Spleen (tissue), 13 donors: ENCODE measurements at places on chromosomes 6 and 20. TPM values are rescaled to one million over a fixed set of nuclear protein-coding genes. Genes with fewer than 3 reads are reported as not detected.
A peak's percentile ranks its signal among the peaks of the same experiment; 100 is the strongest.

Gene SLC17A3
- total RNA-seq = not detected

Gene HDGFL1
- total RNA-seq = not detected

Gene HSPA1L
- 3.7 TPM for total RNA-seq

Gene NKAIN4
- total RNA-seq = not detected

Gene WFDC5
- total RNA-seq = not detected

Gene TUBB1
- total RNA-seq = 19.2 TPM

- H3K27ac ChIP-seq = no peak within 1 kb of the TSS
- H3K4me1 ChIP-seq = no peaks in the 10 kb centered on the region
- DNase-seq = no peak
Observed at GRCh38 chr6:48111143-48111506, at the start of gene PTCHD4. Gene PTCHD4 (minus strand): TSS chr6:48111197. CDS start chr6:48068957, 42,240 bp downstream.

GRCh38 chr6:39758905-39759605 is 33.1 kb upstream of the DAAM2 start:
- no peaks in the 10 kb centered on the region for H3K36me3 ChIP-seq
- no peaks in the 10 kb centered on the region for H3K27me3 ChIP-seq
- no peak overlapping the region for H3K4me3 ChIP-seq
- no peaks in the 10 kb centered on the region for H3K4me1 ChIP-seq

DNA sequence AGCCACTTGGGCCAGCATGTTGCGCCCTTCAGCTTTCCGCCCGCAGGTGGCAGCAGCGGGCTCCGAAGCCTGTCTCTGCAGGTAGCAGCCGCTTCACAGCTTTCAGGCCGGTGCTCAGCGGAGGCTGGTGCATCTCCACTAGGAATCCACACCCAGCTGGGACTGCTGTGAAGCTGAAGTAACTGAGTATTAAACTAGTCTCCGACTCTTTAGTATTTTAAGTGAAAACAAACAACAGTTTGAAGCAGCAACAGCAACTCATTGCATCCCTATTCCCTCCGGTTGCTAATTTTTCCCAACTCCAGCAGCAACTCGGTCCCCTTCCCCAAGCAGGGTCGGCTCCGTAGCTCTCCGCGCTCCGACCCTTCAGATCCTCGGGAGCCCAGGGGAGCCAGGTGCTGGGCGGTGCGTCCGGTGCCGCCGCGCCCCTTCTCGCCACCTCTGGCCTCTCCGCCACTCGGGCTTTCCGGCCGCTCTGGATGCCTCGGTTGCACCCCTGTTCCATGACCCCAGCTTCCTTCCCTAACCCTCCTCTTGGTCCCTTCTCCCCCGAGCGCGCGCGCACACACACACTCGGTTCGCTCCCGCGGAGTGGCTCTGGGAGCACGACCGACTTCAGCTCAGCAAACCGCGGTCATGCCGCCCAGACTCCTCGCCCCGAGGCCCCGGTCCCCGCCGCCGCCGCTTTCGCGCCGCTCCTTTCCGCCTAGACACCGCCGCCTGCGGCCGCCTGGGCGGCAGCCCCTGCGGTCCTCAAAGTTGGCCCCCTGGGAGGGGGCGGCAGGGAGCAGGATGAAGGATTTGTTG is 765 bp upstream of the NKAIN2 start:
- H3K27ac ChIP-seq = no peak overlapping the region
- peaks cover 15% of the 10 kb centered on the region for H3K4me1 ChIP-seq
- peak overlapping the region; percentile 72 for H3K4me3 ChIP-seq
- DNase-seq = peak; percentile 93
- peaks cover 43% of the 10 kb centered on the region for H3K27me3 ChIP-seq

DNA sequence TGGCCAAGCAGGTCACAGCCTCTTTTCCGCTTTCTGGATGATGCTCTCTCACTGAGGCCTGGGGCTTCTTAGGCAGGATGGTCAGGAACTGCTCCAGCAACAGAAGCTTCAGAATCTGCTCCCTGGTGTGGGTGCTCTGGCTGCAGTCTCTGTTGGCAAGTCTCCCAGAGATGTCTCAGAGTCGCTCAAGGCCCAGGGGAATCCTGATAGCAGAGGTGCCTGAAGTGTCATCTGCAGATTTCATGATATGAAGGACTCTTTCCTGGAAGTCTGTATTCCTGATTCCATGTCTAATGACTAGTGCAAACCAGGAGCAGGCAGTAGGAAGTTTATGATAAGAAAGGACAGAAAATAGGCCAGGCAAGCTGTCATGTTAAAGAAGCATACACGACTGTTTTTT is 20.3 kb downstream of the ZSCAN31 start:
- no peaks in the 10 kb centered on the region for H3K27me3 ChIP-seq
- DNase-seq = no peak
- no peaks in the 10 kb centered on the region for H3K4me1 ChIP-seq
- no peaks in the 10 kb centered on the region for H3K36me3 ChIP-seq

GRCh38 chr6:7726416-7727085 is 652 bp downstream of the BMP6 start:
- peaks cover 28% of the 10 kb centered on the region for H3K4me1 ChIP-seq
- peak overlapping the region; percentile 62 for H3K4me3 ChIP-seq
- DNase-seq = peak; percentile 82
- H3K36me3 ChIP-seq = no peaks in the 10 kb centered on the region

DNA sequence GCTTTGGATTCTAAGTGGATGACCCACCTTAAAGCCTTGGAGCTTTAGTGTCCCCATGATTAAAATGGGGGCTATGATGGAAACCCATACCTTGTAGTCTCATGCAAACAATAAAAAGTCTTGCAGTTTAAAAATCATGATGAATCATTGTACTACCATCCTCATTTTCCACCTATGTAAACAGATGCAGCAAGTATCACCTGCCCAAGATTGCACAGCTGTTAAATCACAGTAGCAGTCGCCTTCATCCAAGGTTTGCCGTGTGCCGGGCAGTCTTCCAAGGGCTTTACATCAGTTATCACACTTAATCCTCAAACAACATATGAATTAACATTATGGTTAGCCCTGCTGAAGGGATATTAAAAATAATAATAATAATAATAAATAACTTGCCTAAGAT is 210.3 kb downstream of the FOXA2 start:
- H3K36me3 ChIP-seq = no peaks in the 10 kb centered on the region
- H3K4me3 ChIP-seq = no peak overlapping the region
- H3K4me1 ChIP-seq = no peaks in the 10 kb centered on the region
- H3K27me3 ChIP-seq = peaks cover 4% of the 10 kb centered on the region
- no peak overlapping the region for H3K27ac ChIP-seq

- H3K4me1 ChIP-seq = peaks cover 27% of the 10 kb centered on the region
- H3K27me3 ChIP-seq = no peaks in the 10 kb centered on the region
- H3K27ac ChIP-seq = peak overlapping the region; percentile 52
- H3K36me3 ChIP-seq = no peaks in the 10 kb centered on the region
Observed at GRCh38 chr6:149046822-149047246, 270.7 kb upstream of the TAB2 start.

GRCh38 chr20:4051413-4052138 is 36.2 kb upstream of the RNF24 start:
- no peaks in the 10 kb centered on the region for H3K27me3 ChIP-seq
- DNase-seq = peak; percentile 11
- H3K36me3 ChIP-seq = no peaks in the 10 kb centered on the region
- H3K4me3 ChIP-seq = no peak overlapping the region
- H3K27ac ChIP-seq = no peak overlapping the region

DNA sequence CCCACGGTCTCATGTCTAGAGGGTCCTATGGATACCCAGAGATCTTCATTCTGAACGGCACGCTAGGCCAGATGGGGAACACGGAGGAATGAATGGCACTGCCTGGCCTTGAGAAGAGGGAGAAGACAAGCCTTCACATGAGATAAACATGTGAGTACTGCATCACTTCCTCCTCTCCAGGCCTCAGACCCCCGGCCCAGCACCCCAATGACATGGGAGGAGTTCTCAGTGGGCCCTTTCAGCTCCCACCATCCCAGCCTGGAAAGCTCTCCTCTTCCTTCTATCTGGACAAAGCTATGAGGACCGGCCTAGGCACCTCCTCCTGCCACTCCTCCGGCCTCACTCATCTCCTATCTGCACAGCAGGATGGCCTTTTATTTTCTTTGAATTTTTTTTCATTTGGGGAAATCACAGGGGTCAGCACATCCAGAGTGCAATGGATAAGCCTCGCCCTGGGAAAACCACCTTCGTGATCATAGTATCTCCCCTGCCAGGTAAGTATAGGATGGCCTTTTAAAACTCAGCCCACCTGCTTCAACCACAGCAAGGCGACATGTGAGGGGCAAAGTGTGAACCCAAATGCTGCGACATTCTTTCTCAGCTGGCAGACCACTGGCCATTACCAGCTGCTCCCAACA is 39.2 kb upstream of the CDKN1A start:
- H3K36me3 ChIP-seq = no peaks in the 10 kb centered on the region
- peak; percentile 15 for DNase-seq
- no peak overlapping the region for H3K27ac ChIP-seq
- H3K27me3 ChIP-seq = no peaks in the 10 kb centered on the region
- peaks cover 23% of the 10 kb centered on the region for H3K4me1 ChIP-seq
- no peak overlapping the region for H3K4me3 ChIP-seq

DNA sequence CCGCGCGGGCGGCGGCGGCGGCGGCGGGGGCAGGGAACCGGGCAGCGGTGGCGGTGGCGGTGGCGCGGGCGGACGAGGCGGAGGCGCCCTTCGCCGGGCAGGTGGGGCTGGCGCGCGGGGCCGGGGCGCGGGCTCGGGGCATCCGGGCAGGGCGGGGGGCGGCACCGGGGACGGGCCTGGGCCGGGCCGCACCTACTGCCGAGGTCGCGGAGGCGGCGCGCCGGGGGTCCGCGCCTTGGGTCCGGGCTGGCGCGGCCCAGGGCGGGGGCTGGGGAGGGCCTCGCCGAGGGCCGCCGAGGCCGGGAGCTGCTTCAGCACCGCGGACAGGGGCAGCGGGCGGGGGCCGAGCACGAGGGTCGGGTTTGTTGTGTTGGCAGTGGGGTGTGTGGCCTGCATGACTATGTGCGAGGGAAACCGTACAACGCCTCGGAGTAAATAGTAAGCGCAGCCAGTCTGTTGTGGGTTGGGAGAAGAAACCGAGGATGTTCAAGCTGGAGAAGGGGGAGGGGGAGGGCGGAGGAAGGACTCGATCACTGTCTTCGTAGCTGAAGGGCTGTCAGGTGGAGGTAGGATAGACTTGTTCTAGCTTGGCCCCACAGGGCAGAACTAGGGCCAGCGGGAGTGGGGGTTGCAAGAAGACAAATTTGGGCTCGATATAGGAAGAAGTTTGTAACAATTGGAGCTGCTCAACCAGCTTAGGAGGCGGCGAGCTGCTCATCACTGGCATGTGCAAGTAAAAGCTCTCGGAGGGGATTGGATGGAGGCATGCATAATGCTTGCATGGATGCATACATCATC is 593 bp downstream of the MMP24 start:
- DNase-seq = peak; percentile 74
- H3K27me3 ChIP-seq = peaks cover 25% of the 10 kb centered on the region
- H3K4me3 ChIP-seq = no peak overlapping the region

- no peaks in the 10 kb centered on the region for H3K4me1 ChIP-seq
- no peak for DNase-seq
- no peak overlapping the region for H3K27ac ChIP-seq
- H3K27me3 ChIP-seq = no peaks in the 10 kb centered on the region
- H3K4me3 ChIP-seq = no peak overlapping the region
- H3K36me3 ChIP-seq = no peaks in the 10 kb centered on the region
Observed at GRCh38 chr6:125562156-125562555, 187.3 kb upstream of the HEY2 start.
